NCI-H1930 (cell line): ENCODE measurements at places on chromosomes 16 and 17.
A peak's percentile ranks its signal among the peaks of the same experiment; 100 is the strongest.

DNA sequence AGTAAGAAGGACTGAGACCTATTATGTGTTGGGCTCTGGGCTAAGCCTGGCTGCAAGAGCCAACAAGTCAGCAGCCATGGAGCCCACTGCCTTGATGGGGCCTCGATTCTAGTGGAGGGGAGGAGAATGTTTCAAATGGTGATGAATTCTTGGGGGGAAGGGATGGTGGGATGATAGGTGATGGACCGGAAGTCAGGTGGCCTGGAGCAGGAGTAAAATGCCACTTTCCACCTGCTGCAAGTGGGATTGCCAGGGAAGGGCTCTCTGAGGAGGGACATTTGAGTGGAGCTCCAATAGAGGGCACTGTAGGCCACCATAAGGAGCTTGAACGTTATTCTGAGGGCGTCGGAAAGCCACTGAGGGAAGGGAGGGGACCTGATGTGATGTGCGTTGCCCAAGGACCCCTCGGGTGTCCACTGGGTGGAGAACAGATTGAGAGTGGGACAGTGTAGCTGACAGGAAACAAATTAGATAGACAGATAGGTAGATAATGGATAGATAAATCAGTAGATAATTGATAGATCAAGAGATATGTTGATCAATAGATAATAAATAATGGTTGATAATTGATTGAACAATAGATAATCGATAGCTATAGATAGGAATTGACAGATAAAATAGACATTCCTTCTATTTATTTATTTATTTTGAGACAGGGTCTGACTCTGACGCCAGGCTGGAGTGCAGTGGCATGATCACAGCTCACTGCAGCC, 18.2 kb upstream of the NXPH3 start:
- peak; percentile 48 for DNase-seq

DNA sequence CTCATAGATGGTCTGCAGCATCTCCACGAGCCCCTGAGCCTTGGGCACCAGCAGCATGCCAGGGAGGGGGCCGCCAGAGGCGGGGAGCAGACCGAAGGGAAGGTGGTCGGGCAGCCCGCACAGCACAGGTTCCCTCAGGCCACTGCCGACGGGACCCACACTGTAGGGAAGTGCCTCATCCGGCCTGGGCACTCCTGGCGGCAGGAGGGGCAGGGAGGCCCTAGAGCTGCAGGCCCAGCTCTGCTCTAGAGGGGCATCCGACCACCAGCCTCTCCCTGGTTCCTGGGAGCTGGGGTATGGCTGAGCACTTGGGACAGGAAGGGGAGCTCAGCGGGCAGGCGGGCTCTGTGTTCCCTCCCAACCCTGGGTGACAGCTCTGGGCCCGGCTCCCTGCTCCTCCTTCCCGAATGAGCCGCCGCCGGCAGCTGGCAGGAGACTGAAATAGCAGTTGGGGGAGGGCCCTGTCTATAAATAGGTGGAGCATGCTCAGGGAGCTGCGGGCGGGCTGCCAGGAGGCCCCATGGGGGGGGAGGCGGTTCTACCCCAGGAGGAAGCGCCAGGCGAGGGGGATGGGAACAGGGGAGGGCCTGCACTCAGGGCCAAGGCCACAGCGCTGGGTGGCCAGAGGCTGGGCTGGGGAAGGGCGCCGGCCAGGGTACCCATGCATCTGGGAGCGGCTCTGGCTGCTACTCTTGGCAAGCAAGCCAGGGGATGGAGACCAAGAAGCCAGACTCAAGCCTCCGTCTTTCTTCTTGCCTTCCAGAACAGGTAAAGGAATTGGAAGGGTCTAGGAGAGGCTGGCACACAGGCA, 12.4 kb downstream of the HDAC5 start:
- no peak for DNase-seq

GRCh38 chr17:4497101-4497824, 1.4 kb upstream of the SPNS2 start:
- DNase-seq = no peak

DNA sequence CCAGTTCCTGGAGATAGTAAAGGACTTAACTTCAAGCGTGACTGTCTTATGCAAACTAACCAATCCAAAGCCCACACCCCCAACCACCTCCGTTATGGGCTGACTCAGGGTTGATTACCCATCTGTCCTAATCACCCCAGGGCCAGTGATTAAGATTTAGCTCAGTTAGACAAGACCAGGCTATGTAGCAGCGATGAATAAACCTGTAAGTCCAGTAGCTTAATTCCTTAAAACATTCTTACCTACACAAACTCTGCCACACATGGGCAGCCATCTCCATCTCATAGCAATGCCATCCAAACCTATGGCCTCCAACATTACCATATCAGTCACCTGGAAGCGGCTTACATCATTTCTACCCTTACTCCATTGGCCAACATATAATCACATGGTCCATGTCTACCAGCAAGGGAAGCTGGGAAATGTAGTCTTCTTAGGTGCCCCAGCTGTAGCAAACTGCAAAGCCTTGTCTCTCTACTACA, 266.7 kb downstream of the SHISA9 start:
- no peak for DNase-seq

- DNase-seq = no peak
Measured at GRCh38 chr17:79939094-79939435, 96.6 kb downstream of the TBC1D16 start.

DNA sequence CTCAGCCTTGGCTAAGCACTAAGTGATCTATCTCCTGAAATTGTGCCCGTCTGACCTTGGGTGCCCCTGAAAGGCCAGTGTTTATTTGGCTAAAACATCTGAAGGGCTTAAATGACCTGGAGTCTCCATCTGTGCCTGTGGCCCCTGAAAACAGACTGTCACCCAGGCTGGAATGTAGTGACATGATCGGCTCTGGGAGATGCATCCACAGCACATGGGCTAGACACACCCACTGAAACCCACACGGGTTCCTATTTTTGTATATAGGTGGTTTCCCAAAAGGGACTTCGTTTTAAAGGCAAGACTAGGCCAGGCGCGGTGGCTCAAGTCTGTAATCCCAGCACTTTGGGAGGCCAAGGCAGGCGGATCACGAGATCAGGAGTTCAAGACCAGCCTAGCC, 13.5 kb downstream of the CEP295NL start:
- no peak for DNase-seq

DNA sequence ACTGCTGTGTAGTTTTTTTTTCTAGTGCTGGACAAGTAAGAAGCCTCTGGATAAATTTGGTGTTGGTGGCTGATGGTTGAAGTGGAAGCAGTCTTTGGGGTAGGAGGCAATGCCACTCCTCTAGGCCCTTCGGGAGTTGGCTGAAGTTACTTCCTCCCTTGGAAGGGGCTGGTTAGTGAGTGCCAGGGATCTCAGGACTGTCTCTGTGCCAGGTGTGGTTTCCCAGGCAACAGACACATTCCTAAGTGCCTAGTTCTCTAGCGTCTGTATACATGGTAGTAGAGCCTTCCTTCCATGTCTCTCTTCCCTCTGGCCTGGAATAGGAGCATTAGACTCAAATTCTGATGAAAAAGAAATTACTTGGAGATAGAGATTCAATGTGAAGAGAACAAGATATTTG, 15.3 kb downstream of the TMEM98 start:
- DNase-seq = no peak

DNA sequence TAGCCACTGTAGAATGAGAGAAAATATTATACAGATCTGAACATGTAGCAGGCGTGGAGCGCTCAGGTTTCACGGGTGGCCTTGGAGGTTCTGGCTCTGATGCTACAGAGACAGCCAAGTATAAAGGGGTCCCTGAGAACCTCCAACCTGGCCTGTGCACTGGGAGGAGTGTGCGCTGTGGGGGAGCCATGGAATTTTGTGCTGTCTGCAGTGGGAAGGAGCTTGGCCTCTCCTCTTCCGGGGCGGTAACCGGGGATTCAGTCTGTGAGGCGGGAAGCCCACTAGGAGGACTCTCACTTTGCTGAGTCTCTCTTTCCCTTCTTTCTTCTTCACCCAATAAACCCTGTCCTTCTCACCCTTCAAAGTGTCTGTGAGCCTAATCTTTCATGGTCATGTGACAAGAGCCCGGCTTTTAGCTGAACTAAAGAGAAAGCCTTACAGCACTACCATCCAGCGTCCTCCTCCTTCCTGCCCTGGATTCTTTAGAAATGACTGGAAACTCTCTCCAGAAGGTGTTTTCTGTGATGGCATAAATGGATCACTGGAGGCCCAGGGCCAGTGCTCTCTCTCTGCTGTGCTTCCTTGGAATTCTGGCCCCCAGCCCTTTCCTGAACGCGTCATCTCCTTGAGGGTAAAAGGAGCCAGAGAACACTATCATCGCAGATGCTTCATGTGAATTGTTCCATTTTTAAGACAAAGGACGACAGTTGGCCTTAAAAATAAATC, 232.1 kb upstream of the CACNG5 start:
- DNase-seq = no peak

GRCh38 chr17:33500151-33500550, 207.1 kb upstream of the ASIC2 start:
- DNase-seq = no peak

- no peak for DNase-seq
Measured at GRCh38 chr16:3472878-3473595, 22.3 kb downstream of the C16orf90 start.

DNA sequence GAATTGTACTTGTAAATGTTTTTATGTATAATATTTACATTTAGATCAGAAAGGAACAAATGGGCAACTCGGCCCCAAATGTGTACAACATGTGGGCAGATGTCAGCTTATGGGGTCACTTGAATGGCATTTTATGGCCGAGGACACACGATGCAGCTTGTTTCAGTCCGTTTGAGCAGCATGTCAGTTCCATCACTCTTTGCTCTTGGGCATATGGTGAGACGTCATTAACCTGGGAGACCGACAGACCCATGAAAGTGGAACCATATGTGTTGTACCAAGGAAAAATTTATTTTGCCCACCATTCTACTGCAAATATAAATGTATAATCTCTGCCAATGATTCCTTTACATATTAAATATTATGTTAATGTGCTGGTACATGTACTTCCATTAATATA, 561.9 kb upstream of the SOX9 start:
- no peak for DNase-seq

GRCh38 chr16:86906623-86907022, 328.3 kb downstream of the FOXL1 start:
- DNase-seq = no peak

GRCh38 chr17:27878776-27879562, 14.2 kb downstream of the LYRM9 start:
- no peak for DNase-seq

- no peak for DNase-seq
Measured at GRCh38 chr17:63645775-63646487, 23.7 kb downstream of the MAP3K3 start.

- DNase-seq = no peak
Measured at GRCh38 chr17:56667925-56668458, 74.5 kb downstream of the NOG start.

GRCh38 chr16:1102333-1102700, 6.3 kb upstream of the C1QTNF8 start:
- DNase-seq = no peak

DNA sequence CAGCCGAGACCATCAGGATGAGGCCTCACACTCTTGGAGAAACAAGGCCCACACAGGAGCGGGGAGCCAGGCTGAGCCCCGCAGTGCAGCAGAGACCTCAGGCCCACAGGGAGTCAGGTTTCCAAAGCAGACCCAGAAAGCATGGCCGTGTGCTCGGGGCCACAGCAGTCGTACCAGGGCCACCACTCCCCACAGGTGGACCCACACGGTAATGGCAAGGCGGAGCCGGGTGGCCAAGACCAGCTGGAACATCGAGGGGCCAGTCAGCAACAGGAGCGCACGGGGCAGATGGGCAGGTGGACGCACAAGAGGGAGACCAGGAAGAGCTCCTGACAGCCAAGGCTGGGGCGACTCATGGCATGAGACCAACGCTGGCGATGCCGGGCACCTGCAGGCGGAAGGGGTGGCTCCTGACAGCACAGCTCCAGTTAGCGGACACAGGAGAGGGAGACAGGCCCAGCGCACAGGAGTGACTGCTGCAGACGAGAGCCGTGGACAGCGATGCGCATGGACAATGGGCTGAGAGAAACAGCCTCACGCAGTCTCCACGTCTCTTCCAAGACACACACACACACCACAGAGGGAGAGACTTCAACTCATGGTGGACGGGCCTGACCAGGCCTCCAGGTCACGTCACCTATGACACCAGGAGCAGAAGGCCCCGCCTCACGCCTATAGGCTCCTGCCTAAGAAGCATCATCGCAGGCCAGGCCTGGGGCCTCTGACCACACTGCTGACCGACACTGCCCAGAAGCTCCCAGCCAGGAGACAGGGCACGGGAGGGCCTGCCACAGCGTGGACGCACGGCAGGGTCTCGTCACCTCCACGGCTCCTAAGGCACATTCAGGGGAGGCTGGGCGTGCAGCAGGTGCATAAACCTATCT, 58.6 kb downstream of the ZNF778 start:
- no peak for DNase-seq

DNA sequence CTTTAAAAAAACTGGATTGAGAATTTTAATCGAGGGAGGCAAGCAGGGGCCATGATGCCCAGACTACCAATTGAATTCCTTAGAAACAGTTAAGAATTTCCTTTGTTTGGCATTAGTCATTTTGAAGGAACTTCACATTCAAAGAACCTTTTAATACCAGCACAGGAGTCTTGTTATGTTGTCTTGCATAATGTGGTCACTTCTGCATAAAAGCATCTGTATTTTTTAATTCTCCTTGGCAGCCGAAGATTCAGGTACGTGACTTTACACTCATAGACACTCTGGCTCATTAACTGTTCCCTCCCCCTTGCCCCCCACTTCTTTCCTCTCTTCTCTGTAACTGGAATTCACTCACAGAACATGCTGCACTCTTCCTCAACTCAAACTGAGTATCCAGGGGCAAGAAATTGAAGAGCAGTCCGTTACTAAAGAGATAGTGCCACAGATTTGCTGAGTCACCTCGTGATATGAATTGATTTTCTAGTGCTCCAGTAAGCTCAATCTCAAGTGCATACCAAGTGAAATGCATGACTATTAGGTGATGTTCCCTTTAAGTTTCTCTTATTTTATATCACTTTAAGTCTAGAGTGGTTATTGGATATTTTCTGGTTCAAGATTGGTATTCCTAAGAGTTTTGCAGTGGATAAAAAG, 572.2 kb upstream of the SOX9 start:
- no peak for DNase-seq

DNA sequence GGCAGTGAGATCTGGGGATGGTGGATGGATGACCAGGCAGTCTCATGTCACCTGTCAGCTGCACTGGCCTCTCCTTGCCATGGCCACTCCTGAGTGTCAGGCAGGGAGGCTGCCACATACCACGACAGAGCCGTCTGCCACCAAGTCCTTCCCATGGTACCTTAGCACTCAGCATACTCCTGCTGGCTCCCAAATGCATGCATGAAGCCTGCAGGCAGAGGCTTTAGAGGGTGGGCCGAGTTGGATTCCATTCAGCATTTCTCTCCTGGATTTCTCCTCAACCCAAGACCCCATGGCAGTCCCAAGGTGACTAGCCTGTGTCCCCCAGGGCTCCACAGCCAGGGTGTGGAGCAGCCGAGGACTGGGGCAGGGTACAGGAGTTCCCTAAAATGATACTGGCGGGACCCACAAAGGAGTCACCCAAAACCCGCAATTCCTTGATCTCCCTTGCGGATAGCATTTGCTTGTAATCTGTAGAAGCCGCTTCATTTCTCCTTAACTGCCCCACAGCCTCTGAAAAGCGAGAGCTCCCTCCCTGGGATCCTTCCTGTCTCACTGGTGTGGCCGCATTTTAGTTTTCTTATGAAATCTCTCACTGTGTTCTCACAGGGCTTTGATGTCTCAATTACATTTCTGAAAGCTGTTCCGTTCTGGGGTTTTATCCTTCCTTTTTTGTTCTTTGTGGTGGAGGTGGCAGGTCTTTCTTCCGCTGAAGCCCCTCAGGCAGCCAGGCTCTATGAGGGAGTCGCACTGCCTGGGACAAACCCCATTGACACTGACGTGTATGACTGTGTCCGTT, 141.4 kb downstream of the SOCS1 start:
- no peak for DNase-seq
